Activated T-helper 1 cell treated with anti-CD3 and anti-CD28 coated beads, Interleukin-2, amount 50 U/mL, for 16 hours (primary cell): ENCODE measurements at places on chromosomes 2 and 18.

DNA sequence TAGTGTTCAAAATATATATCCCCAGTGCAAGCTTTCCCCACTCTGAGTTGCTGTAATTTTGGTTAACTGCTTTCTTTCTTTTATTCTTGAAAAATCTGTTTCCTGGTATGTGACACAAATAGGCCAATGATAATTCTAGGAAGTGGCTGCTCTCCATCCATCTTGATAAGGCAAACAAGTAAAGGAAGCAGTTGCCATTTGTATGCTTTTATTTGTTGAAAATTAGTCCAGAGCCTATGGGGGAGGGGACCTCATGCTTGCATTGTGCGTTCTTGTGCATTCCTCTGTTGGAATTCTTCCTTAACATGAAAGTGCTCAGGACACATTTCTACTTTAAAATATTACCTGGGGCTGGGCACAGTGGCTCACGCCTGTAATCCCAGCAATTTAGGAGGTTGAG is 111.2 kb upstream of the FSHR start:
- no peak for DNase-seq

DNA sequence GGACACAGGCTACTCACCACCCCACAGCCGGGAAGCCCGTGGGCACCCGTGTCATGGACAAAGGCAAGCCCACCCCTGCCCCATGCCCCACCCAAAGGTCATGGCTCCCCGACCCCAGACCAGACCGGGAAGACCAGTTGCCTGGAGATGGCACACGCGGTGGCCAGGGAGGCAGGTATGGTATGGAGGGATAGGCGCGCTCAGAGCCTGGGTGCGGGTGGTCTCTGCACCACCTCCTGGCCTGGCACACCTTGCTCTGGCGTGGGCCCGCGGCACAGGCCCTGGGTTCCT is 51.2 kb downstream of the BIN1 start:
- DNase-seq: no peak

DNA sequence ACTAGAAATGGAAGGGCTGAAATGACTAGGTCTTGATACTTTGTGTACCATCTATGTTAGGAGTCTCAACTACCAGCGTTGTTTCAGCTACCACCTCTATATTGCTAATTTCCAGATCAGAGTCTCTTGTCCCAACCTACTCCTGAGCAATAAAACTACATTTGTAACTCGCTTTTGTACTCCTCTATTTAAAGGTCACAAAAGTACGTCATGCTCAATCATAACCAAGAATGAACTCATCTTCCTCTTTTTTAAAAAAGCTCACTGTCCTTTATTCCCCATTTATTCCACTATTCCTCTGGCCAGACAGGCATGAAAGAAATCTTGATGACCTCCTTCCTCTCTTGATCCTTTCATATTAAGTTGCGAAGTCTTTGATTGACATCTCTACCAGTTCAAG is 11.2 kb upstream of the MATN3 start:
- DNase-seq: no peak

DNA sequence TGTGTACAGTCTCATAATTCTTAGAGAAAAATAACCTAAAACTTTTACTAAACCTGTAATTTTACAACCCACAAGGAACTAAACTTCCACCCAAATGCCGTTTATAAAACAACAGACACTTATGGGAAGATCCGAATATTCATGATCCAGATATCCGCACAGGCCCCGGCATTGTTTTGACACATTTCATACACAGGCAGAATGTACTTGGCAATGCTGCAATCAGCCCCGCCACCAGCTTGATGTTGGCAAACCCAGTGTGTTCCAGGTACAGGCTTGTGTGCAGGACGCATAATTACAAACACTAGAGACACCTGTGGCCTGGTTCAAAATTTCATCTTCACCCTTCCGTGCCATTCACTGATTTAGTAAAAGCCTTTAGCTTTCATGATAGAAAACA is 393.0 kb upstream of the SALL3 start:
- DNase-seq: no peak

- no peak for DNase-seq
These were observed 16.4 kb upstream of the IL1RL1 start for GRCh38 chr2:102294802-102295489.

GRCh38 chr18:60446821-60447220 is 74.2 kb upstream of the MC4R start:
- no peak for DNase-seq

DNA sequence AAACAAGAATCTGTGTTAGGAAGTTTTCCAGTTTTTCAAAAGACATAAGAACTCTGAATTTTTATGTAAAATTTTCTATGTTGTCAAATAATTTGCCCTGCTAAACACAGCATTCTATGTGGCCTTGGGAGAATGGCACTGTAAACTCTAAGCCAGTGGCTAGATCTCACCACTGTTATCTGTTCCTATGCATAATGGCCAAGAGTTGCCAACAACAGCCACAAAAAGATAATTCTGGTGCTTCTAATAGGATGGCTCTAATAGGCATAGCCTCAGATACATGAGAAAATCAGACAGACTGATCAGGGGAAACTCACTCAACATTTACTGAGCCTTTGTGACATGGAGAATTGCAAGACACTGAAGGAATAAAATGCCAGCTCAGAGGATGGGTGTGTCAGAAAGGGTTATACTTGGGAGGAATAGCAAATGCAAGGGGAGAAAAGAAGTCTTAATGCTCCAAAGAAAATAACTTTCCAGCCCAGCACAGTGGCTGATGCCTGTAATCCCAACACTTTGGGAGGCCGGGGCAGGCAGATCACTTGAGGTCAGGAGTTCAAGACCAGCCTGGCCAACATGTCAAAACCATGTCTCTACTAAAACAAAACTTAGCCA is 63.7 kb downstream of the COBLL1 start:
- DNase-seq: no peak

- DNase-seq: no peak
These were observed 21.1 kb downstream of the GPR45 start for GRCh38 chr2:105262651-105263091.

DNA sequence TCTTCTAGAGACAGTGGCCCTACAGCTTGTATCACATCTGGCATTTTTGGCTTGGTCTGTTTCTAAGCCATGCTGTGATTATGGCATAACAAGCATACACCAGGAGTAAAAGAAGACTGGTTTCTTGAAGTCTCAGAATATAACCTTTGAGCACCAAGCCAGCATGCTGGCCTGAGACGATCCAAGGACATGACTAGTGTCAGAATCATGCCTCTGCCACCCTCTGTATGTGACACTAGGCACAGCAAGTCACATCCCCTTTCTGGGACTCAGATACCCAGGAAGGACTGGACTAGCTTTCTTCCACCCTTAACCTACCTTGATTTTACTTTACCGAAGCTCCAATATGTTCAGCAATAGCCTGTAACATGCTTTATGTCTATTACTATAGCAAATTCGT is 345.5 kb downstream of the SETBP1 start:
- DNase-seq: no peak
